ENCODE measurements at places on chromosomes 13 and 19.

- DNase-seq: no peak
Observed at GRCh38 chr19:29587518-29587986, 18.5 kb upstream of the POP4 start.

GRCh38 chr13:79780240-79780639, 299.3 kb downstream of the NDFIP2 start:
- no peak for DNase-seq

GRCh38 chr19:47112166-47112996, 1.2 kb downstream of the ZC3H4 start:
- peak; percentile 87 for DNase-seq

DNA sequence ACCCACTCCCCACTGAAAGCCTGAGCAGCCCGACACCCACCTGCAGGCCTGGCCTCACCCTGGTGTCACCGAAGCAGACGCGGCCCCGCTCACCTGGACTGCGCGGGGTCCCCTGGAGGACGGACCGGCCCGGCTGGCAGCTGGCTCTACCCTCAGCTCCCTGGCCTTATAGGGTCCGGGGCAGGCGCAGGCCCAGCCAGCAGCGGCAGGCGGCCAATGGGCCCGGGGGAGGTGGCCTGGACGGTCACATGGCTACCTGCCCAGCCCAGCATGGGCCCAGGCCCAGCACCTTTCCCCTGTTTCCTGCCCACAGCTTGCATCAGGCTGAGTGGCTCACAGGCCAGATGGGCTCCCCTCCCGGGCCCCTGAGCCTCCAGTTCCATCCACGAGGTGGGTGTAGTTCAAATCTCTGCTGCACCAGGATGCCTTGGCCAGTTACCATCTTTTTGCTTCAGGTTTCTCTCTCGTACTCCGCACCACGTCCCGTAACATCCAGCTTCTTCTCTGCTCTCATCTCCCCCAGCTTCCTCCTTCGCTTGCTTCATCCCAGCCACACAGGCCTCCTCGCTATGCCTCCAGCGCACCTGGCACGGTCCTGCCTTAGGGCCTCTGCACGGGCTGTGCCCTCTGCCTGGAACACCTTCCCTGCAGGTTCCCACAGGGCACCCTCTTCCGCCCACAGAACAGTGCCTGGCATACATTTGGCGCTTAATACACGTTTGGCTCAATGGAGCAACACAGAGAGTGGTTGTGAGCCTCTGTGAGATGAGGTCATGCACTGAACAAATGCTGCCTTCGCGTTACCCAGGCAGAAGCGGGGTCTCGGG, at the start of gene PLIN4:
Gene PLIN4, minus strand, starts transcription at position 142 of the 827 bp plus-strand sequence. CDS start 214 bp downstream, outside the sequence.
- DNase-seq: no peak

DNA sequence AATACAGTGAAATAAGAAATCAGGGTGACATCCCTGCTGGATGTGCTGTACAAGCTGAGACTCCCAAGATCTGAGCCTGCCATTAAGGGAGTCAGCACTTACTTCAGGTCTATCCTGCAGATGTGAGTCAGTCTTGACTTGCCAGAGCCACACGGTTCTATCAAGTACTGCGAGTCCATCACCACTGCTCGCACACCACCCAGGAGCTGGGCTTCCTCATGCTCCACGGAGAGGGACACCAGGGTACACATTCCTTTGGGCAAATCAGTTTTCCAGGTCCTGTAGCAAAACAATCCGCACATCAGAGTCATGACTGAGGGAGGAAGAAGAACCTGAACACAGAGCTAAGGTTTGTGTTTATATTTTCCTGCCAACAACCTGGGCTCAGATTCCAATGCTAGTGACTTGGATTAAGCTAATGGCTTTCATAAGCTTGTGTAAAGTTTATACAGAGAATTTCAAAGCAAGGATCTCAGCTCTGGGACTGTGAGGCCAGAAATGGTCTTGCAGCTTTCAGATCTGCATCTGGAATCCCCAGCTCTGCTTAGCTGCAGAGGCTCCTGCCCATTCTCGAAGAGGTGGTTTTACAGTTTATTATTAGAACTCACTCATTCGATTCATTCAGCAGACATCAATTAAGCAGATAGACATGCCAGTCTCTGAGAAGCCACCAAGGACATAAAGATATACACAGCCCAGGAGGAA, 90.6 kb downstream of the KL start:
- no peak for DNase-seq

All from mesendoderm (in vitro differentiated cells).